ENCODE measurements at places on chromosomes 7 and 10.

DNA sequence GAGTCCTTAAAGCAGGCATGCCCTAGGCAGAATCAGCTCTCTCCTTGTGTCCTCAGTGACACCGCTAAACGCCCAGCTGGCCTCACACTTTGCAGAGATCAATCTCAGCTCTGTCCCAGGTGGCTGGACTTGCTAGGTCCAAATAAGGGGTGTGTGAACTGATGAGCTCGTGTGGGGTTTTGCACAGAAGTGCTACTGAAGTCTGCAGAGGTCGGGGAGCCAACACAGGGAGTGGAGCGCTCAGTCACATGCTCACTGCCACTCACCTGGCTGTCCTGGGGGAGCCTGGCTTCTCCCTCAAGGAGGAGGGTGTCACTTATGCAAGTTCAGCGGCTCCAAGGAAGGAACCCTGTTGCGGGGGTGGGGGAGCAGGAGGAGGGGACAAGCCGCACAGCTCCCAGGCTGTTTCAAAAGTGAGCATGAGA lies 2.0 kb downstream of the ELN start:
- DNase-seq = no peak

GRCh38 chr10:59331661-59332060 lies 30.7 kb downstream of the FAM13C start:
- DNase-seq = no peak

DNA sequence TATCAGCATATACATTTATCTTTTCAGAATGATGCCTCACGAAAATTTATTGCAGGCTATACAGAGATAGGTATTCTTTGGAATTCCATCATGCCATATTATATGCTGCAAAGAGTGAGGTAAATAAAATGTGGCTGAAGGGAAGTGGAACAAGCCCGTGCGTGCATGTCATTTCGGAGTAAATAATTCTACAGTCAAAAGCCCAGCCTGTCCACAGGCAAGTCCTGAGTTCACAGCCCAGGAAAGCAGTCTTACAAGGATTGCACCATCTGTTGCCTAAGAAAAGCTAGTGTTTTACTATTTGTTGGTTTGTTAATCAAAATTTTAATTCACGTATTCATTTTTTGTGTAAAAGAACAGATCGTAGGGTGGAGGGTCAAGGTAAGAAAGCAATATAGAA lies 292.4 kb upstream of the AKR1E2 start:
- DNase-seq = no peak

- DNase-seq = no peak
Measured at GRCh38 chr7:158746957-158747356, 42.4 kb upstream of the NCAPG2 start.

DNA sequence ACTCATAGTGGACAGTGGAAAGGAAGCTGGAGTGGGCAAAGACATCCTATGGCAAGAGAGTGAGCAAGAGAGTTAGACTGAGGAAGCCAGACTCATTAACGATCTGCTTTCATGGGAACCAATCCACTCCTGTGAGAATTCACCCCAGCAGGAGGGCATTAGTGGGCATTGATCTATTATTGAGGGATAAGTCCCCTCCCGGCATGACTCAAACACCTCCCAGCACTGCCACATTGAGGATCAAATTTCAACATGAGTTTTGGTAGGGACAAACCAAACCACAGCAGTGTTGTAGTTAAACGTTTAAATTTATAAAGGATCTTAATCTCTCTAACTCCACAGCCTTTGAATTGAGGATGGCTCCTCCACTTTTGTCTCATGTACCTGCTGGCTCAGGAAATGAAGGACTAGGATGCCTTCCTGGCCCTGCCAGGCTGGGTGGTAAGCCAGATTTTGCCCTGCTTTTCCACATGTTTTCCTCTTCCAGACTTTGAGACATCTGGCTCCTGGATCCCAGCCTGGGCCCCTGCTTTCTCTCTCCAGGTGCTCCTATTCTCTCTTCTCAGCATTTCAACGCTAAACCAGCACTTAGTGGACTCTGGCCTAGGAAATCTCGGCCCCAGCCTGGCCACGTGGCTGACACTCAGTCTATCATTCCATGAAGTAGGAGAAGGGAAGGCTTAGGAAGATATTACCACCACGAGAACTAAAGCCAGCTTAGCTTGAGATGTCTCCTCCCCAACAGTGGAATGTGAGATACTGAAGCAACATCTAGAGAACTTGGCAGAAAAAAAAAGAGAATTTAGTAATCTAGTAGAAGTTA lies 96.5 kb upstream of the PIP4K2A start:
- DNase-seq = no peak

- no peak for DNase-seq
Measured at GRCh38 chr10:63236113-63236935, 103.2 kb downstream of the NRBF2 start.

DNA sequence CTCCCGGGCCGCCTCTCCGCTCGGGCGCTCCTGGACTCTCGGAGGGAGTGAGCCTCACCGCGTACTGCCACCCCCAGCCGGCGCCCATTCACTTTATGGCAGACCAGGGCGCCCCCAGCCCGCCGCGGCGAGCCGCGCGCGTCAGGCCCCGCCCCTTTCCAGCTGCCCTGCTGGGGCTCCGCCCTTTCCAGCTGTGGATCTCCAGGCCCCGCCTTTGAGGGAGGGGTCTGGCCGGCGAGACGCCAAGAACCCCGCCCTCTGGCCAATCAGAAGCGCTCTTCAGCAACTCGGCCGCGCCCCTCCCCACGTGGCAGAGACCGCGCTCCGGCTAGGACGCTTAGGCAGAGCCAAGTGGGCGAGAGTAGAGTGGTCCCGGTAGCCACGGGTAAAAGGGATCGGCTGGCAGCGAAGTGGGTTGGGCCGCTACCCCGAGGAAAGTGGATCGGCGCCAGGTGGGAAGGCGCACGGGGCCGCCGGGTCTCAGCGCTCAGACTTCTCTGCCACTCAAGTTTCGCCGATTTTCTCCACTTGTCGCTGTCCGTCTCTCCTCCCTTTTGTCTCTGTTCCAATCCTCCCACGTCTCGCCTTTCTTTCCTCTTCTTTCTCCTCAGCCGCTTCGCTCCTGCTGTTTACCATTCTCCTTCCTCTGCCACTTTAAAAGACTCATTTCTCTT lies at the start of gene PITX3:
Gene PITX3, minus strand, starts transcription at position 69 of the 674 bp plus-strand sequence. CDS start 9,432 bp downstream, outside the sequence.
- peak; percentile 97 for DNase-seq

GRCh38 chr10:121437596-121437995 lies 160.6 kb downstream of the FGFR2 start:
- DNase-seq = no peak

GRCh38 chr10:33113466-33113865 lies 155.4 kb upstream of the ITGB1 start:
- DNase-seq = no peak

DNA sequence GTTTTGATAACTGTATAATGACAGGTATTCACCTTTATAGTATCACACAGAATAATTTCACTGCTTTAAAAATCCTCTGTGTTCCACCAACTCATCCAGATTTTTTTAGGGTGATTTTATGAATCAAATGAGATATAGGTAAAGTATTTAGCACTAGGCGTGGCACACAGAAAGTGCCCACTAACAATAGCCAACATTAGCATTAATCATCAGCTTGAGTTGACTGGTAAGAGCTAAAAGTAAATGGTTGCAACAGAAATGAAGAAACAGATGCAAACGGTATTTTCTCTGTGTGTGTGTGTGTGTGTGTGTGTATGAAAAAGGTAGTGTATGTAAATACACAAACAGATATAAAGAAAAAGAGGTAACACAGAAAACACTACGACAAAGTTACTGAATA lies 378.8 kb upstream of the ETV1 start:
- DNase-seq = no peak

DNA sequence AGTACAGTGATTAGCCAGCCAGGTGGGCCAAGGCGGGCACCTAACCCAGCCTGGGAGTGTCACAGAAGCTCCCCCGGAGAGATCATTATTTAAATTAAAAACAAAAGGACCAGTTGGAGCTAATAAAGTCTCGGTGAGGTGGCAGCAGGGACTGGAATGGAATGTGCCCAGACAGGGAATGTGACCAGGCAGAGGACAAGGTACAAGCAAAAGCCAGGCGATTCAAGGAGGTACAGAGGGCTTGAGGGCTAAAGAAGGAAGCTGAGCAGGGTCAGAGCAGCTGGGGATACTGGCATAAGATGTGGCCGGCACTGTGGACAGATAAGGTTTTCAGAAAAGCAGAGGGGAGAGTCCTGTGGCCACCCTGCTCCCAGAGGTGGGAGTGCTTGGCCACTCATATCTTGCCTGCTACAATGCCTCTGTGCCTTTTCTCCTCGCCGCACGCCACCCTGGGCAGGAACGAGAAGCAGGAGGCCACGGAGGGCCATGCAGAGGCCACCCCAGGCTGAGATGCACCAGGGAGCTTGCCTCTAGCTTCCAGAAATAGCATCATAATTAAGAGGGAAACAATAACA lies 13.2 kb downstream of the TMEM273 start:
- peak; percentile 30 for DNase-seq

GRCh38 chr7:80842022-80842790 lies 76.6 kb downstream of the SEMA3C start:
- no peak for DNase-seq

DNA sequence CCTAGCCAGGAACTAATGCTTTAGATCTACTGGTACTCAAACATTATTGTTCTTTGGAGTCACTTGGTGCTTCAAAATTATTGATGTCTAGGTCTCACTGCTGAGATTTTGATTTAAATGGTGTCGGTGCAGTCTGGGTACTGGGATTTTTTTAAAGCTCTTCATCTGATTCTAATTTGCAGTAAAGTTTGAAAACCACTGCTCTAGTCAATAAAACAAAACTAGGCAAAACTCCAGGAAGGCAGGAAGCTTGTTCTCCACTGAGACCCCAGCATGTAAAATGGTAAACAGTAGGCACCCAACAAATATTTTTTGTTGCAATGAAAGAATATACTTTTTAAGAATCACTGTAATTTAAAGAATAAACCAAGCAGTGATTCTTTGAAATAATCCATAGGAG lies 49.7 kb downstream of the ADD3 start:
- no peak for DNase-seq

DNA sequence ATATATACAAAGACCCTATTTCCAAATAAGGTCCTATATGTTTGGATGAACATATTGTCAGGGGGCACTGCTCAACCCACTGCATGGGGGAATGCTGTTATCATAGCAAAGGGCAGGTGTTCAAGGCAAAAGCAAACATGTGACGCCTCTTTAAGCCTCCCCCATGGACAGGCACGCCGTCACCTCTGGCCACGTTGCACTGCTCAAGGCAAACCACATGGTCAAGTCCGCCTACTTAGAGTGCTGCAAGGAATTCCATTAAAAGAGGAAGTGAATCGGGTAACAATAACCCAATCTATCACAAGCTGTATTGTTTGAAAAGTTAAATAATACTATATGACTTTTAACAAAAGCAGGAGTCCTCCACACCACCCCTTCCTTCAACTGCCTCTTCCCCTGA lies 8.8 kb upstream of the CALD1 start:
- no peak for DNase-seq

DNA sequence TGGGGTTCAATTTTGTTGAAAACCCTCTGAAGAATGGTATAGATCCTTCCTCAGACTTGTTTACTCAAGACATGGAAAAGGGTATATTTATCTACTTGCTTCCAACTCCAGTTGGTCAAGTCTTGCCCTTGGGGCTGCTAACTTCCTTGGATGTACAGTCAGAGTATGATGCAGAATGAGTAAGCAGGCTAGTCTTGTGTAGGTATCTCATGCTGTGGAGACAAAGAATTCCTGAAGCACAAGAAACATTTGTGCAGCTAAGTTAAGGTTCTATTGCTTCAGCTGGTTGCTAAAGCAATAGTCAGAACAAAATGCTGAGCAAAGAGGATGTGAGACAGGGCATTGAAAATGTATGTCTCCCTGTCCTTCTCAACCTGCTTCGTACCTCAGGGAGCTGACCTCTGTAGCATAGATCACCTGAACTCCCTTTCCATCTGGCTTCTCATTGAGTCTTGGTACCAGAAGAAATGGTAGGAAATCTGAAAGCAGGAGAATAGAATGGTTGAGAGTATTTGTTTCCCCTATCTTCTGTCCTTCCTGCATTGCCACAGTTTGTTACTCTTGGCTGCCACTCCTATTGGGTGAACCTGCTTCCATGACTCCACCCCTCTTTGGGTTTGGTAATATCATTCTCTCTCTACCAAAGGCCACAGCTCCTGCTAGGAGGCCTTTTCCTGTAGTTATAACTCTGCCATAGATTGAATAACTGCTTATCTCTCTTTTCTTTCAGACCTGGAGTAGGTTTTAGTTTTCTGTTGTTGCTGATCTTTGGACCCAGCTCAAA lies 346.0 kb downstream of the PHF14 start:
- no peak for DNase-seq

DNA sequence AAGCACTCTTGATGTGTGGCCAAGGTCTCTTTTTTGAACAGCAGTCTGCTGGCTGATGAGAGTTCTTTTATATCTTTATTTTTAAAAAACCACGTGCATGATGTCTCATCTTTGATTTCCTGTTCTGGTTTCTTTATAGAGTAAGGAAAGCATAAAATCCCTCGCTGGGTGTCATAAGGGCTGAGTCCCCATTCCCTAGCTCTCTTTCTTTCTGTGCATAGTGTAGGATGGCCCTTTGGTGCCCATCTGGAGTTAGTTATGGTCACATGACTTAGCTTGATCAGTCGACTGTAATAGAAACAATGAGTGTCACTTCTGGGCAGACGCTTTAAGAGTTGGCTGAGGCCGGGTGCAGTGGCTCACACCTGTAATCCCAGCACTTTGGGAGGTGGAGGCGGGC lies 38.5 kb downstream of the GHRHR start:
- DNase-seq = no peak

DNA sequence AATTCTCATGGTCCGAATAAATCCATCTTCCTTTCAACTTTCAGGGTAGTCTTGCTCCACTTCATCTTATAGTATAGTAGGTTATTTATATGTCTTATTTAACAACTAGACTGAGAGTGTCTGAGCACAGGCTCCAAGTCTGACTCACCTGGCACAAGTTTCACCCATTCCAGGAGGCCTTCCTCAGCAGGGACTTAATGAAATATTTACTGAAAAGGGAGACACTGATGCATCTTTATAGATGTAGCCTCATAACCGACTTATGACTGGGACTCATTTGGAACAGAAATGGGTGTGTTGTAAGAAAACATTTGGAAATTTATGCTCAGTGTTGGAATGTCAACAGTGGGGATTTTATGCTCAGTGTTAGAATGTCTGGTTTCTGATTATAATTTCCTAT lies 59.9 kb downstream of the CH25H start:
- DNase-seq = no peak

GRCh38 chr7:141342621-141343408 lies 208.4 kb upstream of the AGK start:
- DNase-seq = no peak

DNA sequence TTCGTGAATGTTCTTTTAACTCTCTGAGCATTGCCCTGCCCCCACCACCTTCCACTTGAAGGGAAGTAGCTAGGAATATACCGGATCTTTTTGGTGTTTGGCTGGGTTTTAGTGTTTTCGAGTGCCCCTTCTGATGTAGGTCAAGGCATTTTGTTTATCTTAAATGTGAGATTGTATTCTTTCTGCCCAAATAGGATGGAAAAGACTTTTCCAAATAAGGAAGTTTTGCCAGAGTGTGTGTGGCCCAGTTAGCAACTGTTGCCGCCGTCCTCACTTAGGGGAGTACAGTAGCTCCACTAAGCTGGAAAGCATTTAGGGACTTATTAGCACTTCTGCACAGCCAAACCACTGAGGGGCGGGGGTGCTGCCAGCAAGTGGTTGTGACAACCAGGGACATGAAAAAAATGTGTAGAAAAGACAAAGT lies 29.8 kb upstream of the VCL start:
- no peak for DNase-seq
